Caki2 (cell line): ENCODE measurements at places on chromosomes 3 and 15. TPM values are rescaled to one million over a fixed set of nuclear protein-coding genes. Genes with fewer than 3 reads are reported as not detected.

CD200R1 gene
- total RNA-seq = not detected in 2 replicates

CDV3 gene
- 49.6 and 71.3 TPM in 2 replicates for total RNA-seq

TIMP4 gene
- total RNA-seq = 9.8 and 10.5 TPM in 2 replicates

ADGRG7 gene
- not detected in 2 replicates for total RNA-seq

NRG4 gene
- 3.3 TPM in 1 of 2 replicates, not detected in the other for total RNA-seq

GBE1 gene
- 40.3 and 81.9 TPM in 2 replicates for total RNA-seq

MYO5A gene
- 3.1 and 3.9 TPM in 2 replicates for total RNA-seq

SLC35G2 gene
- total RNA-seq = 15.8 and 16.5 TPM in 2 replicates

SOX2 gene
- not detected in 2 replicates for total RNA-seq

SLC51B gene
- total RNA-seq = not detected in 2 replicates

SPINK8 gene
- not detected in 2 replicates for total RNA-seq

PRSS50 gene
- not detected in 2 replicates for total RNA-seq

CCDC33 gene
- 0.84 and 2.6 TPM in 2 replicates for total RNA-seq
